Psoas muscle (tissue), 8 donors: ENCODE measurements at places on chromosomes 12 and 14. TPM values are rescaled to one million over a fixed set of nuclear protein-coding genes. Genes with fewer than 3 reads are reported as not detected.

DNA sequence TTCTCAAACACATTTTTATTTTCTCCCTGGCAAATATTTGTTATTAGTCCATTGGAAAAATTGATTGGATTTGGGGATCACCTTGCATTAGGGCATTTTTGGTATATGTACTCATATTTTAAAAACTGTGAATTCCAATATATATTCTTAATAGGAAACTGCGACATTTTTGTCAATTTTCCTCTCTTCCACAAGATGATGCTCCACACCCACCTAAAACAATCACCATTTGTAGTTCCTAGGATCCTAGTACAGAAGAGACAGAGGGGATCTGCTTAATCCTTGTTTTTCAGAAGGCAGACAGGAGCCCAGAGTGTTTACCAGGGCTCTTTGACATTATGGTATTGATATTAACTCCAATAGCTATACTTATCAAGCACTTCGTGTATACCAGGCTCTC, 22.8 kb upstream of the OASL start:
- no peak overlapping the region for H3K27ac ChIP-seq
- DNase-seq: no peak
- H3K36me3 ChIP-seq: no peaks in the 10 kb centered on the region

SMCO2 gene
- total RNA-seq: not detected

DNA sequence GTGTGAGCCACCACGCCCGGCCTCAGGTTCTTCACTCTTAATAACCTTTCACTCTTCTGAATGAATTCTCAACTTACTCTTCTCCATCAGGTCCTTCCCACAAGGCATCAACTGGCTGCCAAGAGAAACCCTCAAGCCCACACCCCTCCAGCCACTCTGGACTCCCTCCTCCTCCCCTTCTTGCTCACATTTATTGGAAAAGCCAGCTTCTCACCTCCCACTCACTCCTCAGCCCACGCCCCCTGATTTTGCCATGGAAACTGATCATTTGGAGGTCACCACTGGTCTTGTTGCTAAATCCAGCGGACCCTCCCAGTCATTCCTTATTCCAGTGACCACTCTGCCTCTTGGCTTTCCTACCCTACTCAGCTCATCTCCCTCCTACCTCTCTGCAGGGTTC, 17.4 kb upstream of the ACVR1B start:
- no peak overlapping the region for H3K4me3 ChIP-seq
- no peak for DNase-seq
- no peak overlapping the region for H3K27ac ChIP-seq
- no peaks in the 10 kb centered on the region for H3K36me3 ChIP-seq
- H3K4me1 ChIP-seq: no peaks in the 10 kb centered on the region

SPIC gene
- not detected for total RNA-seq
